ENCODE measurements at places on chromosomes 1 and 21. TPM values are rescaled to one million over a fixed set of nuclear protein-coding genes. Genes with fewer than 3 reads are reported as not detected.

- DNase-seq = peak; percentile 10
These were observed 18.1 kb upstream of the MYSM1 start for GRCh38 chr1:58717979-58718378.

- no peak for DNase-seq
These were observed 48.8 kb downstream of the RPS6KC1 start for GRCh38 chr1:213099682-213100399.

DNA sequence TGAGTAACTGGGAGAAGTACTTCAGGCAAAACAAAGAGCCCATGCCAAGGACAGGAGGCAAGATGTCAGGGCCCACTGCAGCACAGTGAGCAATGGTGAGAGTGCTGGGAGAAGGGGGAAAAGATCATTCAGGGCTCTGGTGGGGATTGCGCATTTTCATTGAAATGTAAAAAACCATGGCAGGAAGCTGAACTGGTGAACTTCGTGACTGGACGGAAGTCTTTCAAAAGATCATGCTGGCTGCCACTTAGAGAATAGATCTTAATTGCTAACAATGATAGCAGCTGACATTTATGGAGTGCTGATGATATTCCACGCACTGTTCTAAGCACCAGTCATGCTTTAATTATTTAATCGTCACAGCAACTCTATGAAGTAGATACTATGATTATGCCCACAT is 107.0 kb downstream of the TGFBR3 start:
- DNase-seq = no peak

DNA sequence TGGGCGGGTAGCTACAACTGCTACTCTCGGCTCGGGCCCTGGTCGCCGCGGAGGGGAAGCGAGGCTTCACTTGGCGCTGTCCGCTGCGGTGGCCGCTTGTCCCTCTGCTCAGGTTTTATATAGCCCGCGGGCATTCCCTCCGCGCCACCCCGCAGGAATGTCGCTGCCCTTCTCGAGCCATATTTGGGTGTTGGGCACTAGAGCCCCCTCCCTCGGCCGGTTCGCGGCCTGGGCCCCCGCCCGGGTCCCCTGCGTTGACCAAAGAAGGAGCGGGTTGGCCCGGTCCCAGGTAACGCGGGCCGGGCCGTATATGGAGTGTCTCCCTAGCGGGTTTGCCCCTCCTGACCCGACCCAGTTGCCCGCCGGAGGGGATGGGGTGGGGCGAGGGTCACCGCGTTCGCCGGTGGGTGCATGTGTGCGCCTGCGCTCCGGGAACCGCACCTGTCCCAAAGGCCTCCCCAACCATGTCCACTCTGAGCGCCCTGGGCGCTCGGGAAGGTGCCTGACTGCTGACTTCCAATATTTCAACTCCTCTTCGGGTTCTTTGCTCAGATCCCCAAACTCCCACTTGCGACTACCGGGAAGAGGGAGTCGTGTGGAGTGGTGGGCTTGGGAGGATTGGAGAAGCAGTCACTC is at the start of gene ACTA1:
Gene ACTA1, minus strand, starts transcription at position 90 of the 636 bp plus-strand sequence. CDS start 979 bp downstream, outside the sequence.
- DNase-seq = no peak

DNA sequence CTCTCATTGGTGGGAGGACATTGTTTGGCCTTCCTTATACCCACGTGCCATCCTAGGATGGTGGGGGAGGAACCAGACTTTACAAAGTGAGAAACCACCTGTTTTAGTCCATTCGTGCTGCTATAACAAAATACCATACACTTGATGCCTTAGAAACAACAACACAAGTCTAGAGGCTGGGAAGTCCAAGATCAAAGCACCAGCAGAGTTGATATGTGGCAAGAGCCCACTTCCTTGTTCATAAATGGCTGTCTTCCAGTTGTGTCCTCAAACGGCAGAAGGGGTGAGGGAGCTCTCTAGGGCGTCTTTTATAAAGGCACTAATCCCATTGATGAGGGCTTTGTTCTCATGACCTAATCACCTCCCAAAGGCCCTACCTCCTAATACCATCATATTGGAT is 31.1 kb downstream of the CAPN8 start:
- no peak for DNase-seq

GRCh38 chr1:182337736-182338571 is 53.6 kb downstream of the GLUL start:
- DNase-seq = no peak

DNA sequence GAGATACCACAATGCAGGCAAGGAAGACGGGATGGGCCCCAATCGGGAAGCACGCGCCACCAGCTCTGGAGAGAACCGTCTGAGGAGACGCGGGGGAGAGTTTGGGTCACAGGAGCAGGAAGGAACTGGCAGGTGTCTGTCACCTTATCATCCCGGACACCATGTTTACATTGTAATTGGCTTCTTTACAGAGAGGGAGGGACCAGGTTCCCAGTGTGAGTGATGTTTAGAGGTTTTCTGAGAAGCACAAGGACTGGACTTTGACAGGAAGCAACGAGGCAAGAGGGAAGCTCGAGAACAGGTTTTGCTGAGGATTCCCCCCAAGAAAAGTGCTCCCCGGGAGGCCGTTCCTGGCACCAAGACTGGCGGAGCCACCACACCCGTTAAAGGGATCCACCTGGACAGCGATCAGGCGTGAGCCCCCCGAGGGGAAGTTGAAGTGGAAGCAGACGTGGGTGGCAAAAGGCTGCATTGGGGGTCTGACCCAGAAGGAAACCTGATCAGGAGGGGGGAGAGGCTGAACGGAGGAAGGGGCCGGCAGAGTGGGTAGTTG is 957 bp downstream of the EPS15 start:
- DNase-seq = no peak

GRCh38 chr1:59141267-59141863 is 155.5 kb upstream of the FGGY start:
- DNase-seq = no peak

DNA sequence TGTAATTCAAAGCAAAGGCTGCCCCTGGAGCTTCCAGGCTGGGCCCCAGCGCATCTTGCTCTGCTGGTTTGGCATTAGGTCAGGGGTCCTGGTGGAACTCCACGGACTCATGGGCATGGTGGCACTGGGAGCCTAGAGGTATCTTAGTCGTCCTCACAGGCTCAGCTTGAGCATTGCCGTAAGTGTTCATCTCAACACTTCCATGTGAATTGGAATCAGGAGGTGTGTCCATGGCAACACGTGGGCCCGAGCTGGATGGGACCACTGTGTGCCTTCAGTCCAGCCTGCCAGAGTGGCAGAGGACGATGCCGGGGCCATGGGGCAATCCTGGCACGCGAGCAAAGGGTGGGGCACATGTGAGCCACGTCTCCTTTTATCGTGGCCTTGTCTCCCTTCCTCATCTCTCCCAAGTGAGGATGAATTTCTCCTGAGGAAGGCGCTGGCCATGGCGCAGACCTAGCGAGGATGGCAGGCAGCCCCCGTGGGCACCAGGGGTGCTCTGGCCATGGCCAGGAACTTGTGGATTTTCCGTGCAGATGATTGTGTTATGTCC is 47.0 kb downstream of the AGPAT3 start:
- no peak for DNase-seq

- DNase-seq = no peak
These were observed 550 bp downstream of the ARHGEF16 start for GRCh38 chr1:3454811-3455618.

DNA sequence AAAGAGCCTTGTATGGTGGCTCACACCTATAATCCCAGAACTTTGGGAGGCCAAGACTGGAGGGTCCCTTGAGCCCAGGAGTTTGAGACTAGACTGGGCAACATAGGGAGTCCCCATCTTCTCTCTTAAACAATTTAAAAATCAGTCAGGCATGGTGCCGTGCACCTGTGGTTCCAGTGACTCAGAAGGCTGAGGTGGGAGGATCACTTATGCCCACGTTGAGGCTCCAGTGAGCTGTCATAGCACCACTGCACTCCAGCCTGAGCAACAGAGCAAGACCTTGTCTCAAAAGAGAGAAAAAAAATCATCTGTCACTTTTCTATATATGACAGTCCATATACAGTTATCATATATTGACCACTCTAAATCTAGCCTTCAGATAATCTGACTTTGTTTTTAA is 658.3 kb downstream of the LTN1 start:
- DNase-seq = no peak

- no peak for DNase-seq
These were observed 28.6 kb downstream of the TFB2M start for GRCh38 chr1:246537441-246537840.

- no peak for DNase-seq
These were observed 20.7 kb downstream of the TDRD5 start for GRCh38 chr1:179612361-179612760.

- no peak for DNase-seq
These were observed 338.1 kb downstream of the RPS6KC1 start for GRCh38 chr1:213389061-213389581.

DNA sequence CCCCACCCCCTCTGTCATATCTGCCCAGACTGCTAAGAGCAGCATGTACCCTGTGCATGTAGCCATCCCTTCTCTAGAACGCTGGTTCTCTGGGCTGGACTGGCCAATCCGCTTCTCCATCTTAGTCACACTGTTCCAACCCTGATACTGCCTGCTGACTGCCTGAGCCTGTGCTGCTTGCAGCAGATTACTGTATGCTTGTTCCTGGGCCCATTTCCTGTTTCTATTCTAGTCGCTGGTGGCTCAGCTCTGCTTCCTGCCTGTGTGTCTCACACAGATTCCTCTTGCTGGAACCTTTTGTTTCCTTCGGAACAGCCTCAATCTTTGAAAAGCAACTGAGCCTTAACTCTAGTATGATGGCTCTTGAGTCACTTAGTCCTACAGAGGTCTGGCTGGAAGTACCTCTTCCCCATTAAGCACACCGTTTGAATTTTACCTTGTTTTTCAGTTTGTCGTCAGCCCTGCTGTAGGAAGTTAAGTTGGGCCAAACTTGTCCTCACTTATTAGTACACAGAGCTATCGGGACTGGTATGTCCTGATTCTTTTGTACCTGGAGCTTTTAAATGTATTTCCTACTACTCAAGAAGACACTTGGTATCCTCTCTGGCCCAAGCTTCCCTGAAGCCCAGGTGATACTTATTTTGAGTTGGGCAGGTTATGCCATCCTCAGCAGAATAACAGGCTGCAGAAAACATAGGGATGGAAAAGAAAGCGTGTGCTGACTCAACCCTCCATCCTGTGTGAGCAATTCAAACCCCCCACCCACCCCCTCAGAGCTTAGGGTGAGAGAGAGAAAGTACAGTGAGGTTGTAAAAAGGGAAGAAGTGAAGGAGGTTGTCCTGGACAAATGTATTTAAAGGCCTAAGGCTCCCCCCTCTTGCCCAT is 43.4 kb upstream of the PIGV start:
- DNase-seq = peak; percentile 89

DNA sequence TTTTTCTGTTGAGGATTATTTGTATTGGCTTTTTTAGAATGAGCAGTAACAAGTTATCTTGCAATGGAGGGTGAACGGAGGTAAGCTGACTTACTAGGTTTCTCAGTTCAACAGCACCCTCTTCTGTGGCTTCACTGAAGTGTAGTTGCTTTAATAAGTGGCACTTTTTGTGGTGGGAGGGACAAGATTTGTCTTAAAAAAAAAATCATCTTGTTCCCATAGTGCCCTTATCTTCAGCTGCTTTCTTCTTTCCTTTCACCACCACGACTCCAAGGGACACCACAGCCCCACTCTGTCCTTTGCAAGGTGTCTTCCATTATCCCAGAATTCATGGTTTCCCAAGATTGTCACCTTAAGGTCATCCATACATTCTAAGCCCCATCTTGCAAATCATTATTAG is 92.9 kb downstream of the PIGK start:
- peak; percentile 69 for DNase-seq

- DNase-seq = no peak
These were observed 2.4 kb downstream of the CTPS1 start for GRCh38 chr1:40981691-40982448.

DNA sequence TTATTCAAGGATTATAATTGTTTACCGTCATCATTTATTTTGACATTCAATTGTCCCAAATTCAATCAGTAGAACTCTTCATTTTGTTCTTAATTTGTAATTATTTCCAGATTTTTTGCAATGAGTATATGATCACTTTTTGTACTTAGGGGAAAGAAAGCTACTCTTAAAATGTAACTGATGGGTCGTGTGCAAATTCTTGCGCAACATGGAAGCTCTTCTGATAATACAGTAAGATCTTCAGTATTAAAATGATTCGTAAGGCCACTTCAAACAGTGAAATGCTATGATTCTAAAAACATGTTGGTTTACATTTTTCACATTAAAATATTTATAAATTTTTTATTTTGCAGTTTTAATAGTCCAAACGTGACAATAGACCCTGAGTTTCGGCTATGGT is 63.4 kb downstream of the LBR start:
- DNase-seq = no peak

- DNase-seq = no peak
These were observed 71.3 kb upstream of the BEND5 start for GRCh38 chr1:48848035-48848434.

DNA sequence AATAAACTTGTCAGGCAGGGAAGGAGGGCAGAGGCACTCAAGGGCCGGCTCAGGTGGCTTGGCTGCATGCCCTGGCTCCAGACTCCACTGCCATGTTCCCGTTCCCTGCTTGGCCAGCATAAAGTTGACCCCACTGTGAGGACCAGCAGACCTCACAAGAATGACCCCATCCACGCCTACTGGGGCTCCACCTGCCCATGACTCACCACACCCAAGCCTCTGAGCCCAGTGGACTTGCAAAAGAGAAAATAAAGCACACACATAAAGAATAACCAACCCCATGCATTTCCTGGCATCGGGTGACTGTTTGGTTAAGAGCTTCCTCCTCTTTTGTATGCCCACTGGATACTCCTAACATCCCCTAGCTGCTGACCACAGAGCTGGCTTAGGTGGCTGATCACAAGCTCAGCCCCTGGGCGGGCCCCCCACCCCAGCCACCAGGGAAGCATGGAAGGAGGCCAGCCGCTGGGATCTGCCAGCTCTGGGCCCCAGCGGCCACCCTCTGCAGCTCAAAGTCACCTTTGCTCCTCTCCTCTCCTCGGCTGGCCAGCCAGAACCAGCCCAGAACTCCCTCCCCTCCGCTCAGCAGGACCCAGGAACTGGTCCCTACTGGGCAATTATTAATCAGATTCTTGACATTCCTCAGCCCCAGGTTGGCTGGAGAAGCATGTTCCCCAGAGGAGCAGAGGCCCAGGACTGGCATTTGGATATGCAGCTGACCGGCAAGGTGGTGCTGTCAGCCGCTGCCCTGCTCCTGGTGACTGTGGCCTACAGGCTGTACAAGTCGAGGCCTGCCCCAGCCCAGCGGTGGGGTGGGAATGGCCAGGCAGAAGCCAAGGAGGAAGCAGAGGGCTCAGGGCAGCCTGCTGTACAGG is at the start of gene KLHDC7A:
Gene KLHDC7A, plus strand, starts transcription at position 616 of the 875 bp plus-strand sequence. Its CDS starts 52 bp downstream, at position 668.
- DNase-seq = no peak

CFHR5 gene
- total RNA-seq = not detected

SLC37A1 gene
- not detected for total RNA-seq

TARBP1 gene
- total RNA-seq = 8.1 TPM

S100A14 gene
- not detected for total RNA-seq

IVL gene
- not detected for total RNA-seq

OR2G6 gene
- not detected for total RNA-seq

CNIH3 gene
- total RNA-seq = 17.7 TPM
